Stimulated activated CD8-positive, alpha-beta memory T cell treated with anti-CD3 and anti-CD28 coated beads, Interleukin-4, amount 100 ng/mL, for 1 hour (primary cell): ENCODE measurements at places on chromosomes 5 and 9.

DNA sequence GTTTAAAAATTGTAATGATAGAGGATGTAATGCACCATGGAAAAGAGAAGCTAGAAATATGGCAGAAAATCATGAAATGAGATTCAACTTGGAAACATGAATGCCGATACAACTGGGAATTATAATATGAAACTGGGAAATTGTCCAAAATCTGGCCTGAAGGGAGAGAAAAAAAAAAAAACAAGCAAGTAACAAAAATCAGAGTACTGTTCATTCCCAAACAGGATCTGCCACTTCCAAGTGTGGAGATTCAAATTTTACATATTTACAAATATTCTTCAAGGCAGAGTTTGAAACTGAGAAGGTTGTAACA lies 56.6 kb upstream of the MOCS2 start:
- DNase-seq, result no peak

GRCh38 chr5:176875783-176876505 lies 23.2 kb downstream of the HK3 start:
- no peak for DNase-seq

DNA sequence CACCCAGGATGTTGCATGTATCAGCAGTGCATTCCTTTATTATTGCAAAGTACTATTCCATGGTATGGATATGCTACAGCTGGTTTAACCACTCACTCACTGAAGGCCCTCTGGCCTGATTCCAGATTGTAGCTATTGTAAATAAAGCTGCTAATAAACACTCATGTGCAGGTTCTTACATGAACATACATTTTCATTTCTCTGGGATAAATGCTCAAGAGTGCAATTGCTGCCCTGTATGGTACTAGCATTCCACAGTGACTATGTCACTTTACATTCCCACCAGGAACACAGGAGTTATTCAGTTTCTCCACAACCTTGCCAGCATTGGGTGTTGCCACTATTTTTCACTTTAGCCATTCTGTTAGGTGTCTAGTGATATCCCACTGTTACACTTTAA lies 267.6 kb downstream of the SPOCK1 start:
- no peak for DNase-seq

GRCh38 chr9:94054716-94055115 lies 29.5 kb upstream of the PTPDC1 start:
- DNase-seq, result no peak

- no peak for DNase-seq
Observed at GRCh38 chr5:105054406-105054805, 1491.8 kb upstream of the NUDT12 start.

GRCh38 chr5:39979-40583 lies 51.9 kb upstream of the PLEKHG4B start:
- no peak for DNase-seq

DNA sequence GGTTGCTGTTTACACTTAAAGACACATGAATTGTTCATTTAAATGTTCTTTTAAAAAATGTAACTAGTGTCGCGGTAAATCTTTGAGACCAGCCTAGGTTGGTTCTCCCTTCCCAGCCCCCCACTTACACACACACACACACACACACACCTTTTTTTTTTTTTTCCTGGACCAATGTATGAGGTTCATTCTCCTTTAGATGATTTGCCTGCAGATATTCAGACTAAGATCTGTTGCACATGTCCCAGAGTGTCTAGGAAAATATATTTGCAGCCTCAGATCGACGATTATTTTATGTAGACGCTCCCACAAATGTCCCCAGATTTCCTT lies 4.4 kb upstream of the ELAVL2 start:
- no peak for DNase-seq

DNA sequence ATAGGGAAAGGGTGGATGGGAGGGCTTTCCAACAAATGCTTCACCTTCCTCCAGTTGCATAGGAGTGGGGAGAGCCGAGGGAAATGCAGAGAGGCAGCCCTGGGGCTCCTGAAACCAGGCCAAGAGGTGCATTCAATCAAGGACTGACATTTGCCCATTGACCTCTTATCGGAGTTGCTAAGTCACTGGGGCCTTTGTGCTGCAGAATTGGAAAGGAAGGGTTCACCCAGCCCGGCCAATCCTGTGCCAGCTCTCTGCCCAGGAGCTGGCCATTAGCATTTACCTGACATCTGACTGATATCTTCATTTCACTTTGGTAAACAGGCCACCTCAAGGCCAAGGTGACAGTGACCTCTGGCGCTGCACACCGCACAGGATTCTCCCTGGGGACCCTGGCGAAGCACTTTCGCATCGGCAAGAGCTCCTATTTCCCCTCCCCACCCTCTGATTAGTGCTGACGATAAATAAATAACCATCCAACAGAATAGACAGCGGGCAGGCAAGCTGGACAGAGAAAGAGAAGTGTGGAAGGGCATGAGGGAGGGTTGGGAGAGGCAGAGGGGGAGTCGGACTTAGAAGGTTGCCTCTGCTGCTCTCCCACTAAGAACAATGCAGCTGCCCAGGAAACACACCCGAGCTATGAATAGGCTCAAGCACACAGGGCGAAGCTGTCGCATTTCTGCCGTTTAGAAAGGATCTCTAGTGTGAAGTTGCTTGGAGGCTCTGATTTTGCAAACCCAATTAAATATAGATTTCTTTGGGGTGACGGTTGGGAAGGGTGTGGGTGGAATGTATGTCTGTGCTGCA lies 57.0 kb upstream of the BOD1 start:
- DNase-seq, result no peak

GRCh38 chr9:121954477-121955140 lies 138.5 kb downstream of the TTLL11 start:
- no peak for DNase-seq
